NCI-H1048 (cell line): ENCODE measurements at places on chromosomes 13 and 19.

- DNase-seq = no peak
Observed at GRCh38 chr13:113792886-113793717, 34.1 kb downstream of the TMEM255B start.

- DNase-seq = no peak
Observed at GRCh38 chr13:92177966-92178365, 779.5 kb downstream of the GPC5 start.

DNA sequence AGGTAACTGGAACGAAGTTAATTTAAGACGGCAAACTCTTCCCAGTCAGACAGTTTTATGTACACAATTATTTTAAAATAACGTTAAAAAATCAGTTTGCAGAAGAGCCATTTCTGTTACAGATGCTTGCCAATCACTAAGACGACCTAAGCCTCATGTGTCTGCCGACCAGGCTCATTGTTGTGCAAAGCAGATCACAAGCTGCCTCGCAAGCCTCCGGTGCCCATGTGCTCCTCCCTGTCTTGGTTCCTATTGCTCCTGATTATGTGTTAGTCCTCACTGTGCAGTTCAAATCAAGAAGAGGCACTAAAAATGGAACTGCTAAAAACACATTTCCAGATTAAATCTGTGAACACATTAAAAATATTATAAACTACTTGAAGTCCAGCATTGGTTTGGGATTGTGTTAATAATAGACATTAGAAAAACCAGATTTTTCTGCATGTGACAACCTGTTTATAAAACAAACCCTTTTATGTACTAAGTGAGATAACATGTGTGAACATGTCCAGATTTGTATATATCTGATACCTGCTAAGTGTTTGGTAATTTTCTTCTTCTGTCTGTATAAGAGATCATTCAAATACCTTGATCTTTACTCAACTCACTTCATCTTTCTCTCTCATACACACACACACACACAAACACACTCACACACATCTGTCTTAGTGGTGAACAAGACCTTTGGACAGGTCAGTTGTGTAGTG is 81.9 kb upstream of the SLC15A1 start:
- DNase-seq = no peak

GRCh38 chr13:50670847-50671496 is 172.5 kb downstream of the DLEU7 start:
- DNase-seq = no peak

- DNase-seq = no peak
Observed at GRCh38 chr13:42101821-42102585, 53.6 kb downstream of the DGKH start.

GRCh38 chr19:49437231-49437630 is 4.1 kb downstream of the SLC17A7 start:
- no peak for DNase-seq

- no peak for DNase-seq
Observed at GRCh38 chr13:27712421-27712820, 79.9 kb upstream of the GSX1 start.

DNA sequence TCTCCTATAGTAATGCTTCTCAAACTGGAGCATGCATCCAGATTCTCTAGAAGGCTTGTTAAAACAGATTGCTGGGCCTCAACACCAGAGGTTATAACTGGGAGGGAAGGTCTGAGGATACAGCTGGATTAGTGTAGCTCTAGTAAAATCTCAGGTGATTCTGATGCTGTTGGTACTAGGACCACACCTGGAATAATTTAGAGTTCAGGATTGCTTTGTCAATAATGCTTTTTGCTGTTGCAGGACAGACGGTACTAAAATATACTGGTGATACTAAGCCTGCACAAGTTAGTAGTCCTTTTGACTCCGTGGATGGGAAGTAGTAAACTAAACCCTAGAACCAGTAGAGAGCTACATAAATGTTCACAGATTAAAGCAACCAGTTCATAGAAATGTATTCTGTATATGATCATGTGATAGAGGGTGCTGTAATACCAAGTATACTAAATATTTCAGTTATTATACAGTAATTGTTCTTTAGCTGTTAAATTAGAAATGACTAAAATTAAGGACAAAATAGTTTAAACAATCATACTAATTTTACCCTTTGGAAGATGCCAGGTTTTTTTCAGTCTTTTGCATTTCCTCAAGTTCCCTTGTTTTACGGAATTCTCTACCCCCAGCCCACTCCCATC is 258.2 kb upstream of the STARD13 start:
- DNase-seq = no peak

DNA sequence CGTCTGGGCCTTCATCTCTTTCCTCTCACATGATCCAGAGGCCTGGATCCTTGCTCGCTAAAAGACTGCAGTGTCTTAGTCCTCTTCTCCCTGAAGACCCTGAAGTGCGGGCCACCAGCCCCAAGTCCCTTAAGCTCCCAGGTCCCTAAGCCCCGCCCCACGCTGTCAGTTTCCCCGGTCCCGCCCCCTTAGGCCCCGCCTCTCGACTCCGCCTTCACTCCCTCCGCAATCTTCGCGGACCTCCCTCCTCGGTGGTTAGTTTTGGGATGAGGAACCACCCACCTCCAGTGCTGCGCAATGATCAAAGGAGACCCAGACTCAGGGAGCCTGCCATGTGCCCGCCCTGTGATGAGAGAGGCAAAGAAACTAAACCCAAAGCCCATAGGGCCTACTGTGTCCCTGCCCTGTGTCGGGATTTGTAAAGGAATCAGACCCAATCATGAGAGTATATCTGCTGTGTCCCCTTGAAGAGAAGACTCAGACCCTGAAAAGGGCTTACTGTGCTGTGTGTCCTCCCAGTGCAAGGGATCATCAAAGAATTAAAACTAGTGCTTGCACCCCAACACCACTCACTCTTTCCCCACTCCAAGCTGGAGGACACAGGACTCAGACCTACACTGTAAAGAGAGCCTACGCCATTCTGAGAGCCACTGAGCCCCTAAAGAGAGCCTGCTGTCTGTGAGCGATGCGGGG is 3.0 kb upstream of the COX6B1 start:
- DNase-seq = peak; percentile 41

DNA sequence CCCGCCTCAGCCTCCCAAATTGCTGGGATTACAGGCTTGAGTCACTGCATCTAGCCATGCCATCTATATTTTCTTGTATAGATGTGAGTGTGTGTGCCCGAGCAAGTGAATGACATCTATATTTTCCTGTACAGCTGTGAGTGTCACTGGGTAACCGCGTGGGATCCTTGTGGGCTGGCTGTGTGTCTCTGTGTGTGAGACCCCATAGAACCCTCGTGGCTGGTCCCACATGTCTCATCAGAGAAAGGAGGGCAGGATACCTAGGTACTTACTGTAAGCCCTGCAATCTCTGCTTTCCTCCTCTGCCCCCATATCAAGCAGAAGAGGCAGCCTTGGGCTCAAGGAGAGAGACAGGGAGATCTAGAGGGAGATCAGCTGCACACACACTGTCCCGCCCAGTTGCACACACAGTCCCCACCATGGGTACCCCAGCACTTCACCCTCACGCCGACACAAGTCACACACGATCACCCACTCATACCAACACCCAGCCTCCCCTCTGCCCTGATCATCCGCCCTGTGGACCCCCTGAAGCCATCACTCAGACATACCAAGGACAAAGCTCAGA is 655 bp downstream of the DENND1C start:
- no peak for DNase-seq

GRCh38 chr13:50359779-50360178 is 344.5 kb downstream of the KCNRG start:
- no peak for DNase-seq

DNA sequence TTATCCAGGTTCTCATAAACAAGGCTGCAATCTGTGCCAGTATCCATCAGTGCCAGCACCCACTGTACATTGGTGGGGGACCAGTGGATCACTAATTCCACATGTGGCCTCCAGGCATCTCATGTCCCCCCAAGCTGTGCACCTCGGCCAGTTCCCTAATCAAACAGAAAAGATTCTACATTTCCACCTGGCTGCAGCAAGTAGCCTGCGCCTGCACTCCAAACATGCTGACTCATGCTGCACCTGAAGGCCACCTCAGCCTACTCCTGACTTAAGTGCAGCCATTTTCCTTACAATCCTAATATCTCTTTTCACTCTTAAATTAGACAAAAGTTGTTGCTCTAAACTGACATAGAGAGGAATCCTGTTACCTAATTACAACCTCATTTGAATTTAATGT is 729.4 kb upstream of the MIR17HG start:
- DNase-seq = no peak

- DNase-seq = no peak
Observed at GRCh38 chr13:100922599-100922998, 248.0 kb upstream of the TMTC4 start.

DNA sequence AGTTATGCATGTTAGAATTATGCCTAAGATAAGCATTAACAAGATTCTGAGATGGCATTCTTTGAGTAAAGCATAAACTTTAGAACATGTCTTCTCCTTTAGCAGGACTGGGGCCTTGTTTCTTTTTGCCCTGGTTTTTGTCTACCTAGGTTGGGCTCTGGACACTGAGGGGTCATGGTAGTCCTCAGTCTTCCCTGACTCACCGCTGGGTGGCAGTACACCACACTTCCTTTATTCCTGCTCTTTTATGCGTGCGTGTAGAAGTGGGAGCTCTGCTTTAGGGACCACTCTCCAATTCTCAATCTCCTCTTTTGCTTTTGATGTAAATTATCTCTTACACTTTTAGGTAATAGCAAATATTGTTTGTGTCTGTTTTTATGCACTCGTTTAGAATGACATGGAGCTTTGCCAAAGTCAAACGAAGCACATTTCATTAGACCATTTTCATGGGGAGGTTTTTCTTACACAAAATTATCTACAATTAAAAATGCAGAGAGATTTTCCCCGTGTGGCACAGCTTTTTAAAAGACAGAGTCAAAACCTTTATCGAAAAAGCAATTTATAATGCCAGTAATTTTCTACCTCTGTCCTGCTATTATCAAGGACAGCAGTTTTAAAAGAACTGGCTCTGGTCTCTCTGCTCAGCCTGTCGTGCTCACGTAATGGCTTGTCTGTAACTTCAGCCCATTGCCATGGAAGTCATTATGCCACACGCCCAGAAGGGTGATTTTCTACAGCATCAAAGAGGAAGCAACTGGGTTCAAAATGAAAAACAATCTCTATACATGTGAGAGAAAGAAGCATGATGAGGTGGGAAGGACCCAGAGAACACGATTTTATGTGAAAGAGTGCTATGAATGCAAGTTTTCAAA is 413.9 kb downstream of the COG6 start:
- DNase-seq = no peak

GRCh38 chr13:48938308-48938943 is 37.3 kb upstream of the FNDC3A start:
- DNase-seq = no peak

GRCh38 chr13:97766749-97767148 is 186.7 kb upstream of the IPO5 start:
- DNase-seq = no peak

- no peak for DNase-seq
Observed at GRCh38 chr19:2716275-2716650, 4.9 kb downstream of the DIRAS1 start.

GRCh38 chr19:33143897-33144405 is 12.0 kb downstream of the WDR88 start:
- DNase-seq = no peak

DNA sequence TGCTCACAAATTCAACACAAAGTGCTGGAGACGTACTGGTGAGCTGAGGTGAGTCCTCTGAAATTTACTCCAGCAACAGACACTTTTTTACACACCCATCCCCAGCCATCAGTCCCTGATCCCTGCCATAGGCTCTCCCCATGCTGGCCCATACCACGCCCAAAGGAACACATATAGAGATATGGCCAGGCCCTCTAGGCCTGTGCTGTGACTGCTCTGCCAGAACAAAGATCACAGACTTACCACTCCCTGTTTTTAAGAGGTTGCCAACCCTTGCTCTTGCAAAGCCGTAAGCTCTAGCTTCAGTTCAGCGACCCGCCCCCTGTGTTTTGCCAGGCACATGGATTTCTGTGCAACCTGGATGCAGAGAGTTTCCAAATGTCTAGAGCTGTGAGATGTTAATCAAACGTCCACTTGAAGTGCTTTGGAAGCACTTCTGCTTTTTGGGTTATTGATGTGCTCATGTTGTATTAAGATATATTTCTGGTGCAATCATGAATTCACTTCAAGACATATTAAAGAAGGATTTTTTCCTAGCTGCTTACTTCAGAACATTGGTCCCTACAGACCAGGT is 59.7 kb downstream of the DLEU7 start:
- no peak for DNase-seq

DNA sequence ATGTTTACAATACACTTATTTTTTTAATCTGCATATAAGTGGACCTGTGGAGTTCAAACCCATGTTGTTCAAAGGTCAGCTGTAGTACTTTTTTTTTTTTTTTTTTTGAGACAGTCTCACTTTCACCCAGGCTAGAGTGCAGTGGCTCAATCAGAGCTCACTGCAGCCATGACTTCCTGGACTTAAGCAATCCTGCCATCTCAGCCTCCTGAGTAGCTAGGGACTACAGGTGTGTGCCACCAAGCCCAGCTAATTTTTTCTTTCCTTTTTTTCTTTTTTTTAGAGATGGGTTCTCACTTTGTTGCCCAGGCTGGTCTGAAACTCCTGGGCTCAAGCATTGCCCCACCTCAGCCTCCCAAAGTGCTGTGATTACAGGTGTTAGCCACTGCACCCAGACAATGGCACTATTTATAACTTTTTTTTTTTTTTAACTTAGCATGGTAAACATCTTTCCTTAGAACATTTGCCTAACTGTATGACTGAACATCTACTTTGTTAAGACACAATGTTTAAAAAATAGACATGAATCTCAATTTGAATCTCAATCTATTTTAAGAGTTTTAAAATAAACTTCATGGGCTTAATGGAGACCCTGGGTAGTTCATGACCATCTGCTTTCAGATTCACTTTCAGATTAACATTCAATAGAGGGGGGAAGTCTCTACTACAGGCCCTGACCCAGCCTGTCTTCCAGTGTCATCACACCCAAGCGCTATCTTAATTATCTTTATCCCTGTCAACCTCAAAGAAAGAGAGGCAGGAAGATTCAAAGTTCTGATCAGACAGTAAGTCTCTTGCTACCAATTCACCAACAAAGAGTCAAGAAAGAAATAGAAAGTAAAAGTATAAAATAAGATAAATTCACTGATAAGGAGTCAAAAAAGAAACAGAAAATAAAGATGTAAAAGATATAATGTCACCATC is 97.7 kb upstream of the DOCK9 start:
- DNase-seq = no peak

DNA sequence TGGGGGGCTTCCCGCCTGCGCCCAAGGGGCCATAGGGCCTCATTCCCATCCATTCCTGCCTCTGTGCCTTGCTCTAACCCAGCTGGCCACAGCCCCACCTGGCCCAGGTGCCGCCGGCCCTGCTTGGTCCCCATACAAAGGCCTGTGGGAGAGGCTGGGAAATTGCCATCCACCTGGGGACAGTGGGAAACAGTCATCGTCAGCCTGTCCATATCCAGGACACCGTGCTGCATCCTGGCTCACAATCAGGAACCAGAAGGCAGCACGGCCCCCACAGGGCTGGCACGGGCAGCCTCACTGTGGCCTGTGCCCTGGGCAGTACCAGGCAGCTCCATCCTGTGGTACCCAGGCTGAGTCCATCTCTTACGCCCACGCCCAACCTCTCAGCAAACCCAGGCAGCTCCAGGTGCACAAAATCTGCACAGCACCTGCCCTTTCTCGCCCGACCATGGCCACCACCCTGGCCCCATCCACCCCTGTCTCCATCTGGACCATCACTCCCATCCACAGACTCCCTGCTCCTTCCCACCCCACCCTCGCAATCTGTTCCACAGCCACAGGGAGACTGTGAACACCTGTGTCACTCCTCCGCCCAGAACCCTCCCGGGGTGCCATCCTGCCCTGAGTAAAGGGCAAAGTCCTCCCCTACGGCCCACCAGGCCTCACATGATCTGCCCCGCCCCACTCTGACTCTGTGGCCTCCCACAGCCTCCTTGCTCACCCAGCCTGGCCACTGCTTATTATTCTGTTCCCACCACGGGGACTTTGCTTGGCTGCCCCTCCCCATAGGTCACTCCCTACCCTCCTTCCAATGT is 21.1 kb upstream of the FBXO27 start:
- DNase-seq = no peak
